ENCODE measurements at places on chromosomes 1 and 21. TPM values are rescaled to one million over a fixed set of nuclear protein-coding genes. Genes with fewer than 3 reads are reported as not detected.

GRCh38 chr1:182301467-182302198 is 90.0 kb downstream of the GLUL start:
- peak; percentile 54 for DNase-seq

- no peak for DNase-seq
Measured at GRCh38 chr1:183761871-183762270, 43.0 kb upstream of the RGL1 start.

The PAQR7 gene
- 13.8 TPM for polyA plus RNA-seq

The PLEKHO1 gene
- polyA plus RNA-seq = 44.1 TPM

The TEX38 gene
- 0.31 TPM for polyA plus RNA-seq

The PYCR2 gene
- polyA plus RNA-seq = 49.2 TPM

DNA sequence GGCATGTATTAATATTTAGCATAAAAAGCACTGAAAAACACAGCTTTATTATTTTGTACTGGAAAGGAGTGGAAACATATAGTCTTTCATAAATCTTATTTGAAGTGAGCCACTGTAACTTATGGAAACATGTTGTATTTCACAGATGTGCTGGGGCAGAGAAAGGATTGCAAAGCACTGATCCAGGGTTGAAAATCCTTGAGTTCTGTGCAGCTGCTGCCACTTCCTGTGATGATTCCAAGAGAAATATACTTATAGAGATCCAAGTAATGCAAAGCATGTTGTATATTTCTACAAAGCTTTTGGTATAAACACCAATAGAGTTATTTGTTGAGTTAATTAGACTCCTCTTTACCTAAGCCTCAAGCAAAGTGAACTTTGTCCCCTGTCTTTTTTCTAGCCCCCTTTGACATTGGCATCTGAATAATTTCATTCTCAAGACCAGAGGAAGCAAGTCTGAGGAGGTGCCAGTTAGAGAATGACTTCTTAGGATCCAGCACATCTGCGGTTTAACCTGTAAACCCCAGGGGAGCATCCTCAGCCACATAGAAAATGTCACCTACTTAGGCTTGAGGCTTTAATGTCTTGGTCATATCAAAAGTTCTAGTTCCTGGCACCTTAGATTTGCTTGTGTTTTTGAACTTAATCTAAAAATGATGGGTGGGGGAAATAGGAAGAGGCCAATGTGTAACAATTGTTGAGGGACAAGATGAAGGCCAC is 173.3 kb downstream of the FASLG start:
- DNase-seq = no peak

DNA sequence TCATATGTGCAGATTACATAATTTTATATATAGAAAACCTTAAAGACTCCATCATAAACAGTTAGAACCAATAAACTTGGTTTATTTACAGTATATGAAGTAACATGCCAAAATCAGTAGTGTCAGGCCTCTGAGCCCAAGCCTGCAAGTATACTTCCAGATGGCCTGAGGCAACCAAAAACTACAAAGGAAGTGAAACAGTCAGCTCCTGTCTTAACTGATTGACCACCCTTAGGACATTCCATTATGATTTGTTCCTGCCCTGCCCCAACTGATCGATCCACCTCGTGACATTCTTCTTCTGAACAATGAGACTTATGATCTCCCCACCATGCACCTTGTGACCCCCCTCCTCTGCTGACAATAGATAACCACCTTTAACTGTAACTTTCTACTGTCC is 630.3 kb downstream of the AMY1C start:
- no peak for DNase-seq
